ENCODE measurements at places on chromosomes 16 and 17.

DNA sequence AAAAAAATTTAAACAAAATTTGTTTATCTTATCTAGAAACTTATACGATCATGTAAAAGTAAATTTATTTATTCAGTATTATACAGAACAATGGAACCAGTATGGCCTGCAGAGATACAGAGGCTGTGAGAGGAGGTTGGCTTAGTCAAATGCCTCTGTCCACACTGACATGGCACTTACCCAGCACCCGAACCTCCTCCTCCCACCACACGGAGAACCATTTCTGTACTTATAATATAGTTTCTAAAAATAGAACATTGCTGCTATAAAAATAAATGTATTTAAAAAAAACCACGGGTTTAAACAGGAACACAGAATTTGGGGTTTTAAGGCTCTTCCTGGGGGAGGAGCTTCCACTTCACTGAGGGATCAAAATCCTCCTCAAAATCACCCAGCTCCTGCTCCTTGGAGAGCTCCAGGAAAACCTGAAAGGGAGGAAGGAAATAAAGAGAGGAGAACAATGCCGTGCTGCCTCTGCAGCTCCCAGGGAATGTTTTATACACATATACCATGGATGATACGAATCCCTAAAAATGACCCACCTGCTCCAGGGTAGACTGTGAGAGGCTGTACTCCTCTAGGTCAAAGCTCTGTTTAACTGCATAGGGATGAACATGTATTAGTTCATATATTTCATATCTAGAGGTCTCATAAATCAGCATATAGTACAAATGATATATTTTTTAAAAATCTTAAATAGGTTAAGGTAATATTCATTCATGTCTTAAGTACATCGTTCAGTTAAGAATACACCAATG is 87.3 kb downstream of the ABCA8 start:
- no peak for DNase-seq

DNA sequence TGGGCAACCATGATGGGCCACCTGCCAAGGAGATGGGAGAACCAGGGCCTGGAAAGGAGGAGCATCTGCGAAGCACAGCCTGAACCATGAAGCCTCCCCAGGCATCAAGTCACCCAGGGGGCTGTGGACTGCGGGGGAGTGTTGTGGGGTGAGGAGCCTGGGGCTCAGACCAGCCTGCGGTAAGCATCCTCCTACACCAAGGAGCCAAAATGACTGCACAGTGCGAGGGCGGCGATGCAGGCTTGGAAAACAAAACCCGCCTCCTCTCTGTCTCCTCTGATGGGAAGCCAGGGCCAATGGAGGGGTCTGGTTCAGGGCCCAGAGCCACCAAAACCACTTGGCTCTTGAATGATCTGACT is 18.1 kb upstream of the MAF start:
- DNase-seq, result no peak

GRCh38 chr16:57167538-57167937 is 18.3 kb downstream of the PSME3IP1 start:
- DNase-seq, result no peak

- DNase-seq, result no peak
Observed at GRCh38 chr17:82229698-82230608, 1.1 kb downstream of the SLC16A3 start.

DNA sequence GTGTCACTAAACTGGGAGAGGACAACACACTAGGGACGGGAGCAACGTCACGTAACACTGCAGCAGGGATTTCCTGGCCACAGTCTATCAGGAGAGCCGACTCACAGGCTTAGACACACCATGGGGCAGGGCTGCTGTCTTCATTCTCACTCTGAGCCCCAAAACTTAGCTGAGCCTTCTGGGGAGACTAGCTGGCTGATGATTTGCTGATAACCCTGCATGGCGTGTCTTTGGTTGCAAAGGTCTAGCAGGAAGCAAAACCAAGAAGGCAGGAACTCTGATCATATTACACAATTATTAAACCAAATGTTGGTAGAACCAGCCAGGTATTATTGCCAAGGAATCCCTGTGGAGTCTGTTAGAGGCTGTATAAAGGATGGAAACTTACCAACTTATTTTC is 345.0 kb downstream of the SLC39A11 start:
- DNase-seq, result no peak

DNA sequence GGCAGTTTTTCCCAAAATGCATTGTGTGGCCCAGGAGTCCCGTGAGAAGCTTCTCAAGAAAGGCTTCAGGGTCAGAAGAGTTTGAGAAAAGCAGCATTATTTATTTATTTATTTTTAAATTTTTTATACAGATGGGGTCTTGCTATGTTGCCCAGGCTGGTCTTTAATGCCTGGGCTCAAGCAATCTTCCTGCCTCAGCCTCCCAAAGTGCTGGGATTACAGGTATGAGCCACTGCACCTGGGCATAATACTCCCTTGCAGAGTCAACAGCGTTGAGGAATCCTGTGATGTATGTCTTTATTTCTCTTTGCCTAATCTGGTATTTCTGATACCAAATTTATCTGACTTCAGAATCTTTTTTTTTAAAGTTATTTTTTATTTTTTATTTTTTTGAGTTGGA is 15.2 kb downstream of the LAT start:
- DNase-seq, result no peak

GRCh38 chr16:70728150-70728549 is 42.3 kb upstream of the MTSS2 start:
- no peak for DNase-seq

DNA sequence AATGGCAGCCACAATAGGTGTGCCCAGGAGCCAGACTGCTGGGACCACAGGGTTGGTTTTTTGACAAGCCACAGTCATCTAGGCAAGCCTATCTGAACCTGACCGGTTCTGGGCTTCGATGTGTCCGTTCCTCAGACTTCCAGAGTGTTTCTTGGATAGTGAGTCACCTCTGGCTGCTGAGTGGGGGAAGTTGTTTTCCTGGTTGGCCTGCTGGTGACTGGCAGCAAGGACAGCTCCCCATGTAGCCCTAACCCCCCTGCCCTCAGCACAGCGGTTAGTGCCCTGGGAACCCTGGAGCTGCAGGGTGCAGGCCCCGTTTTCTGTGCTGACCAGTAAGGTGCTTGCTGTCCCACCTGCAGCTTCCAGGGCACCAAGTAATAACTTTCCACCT is 65.5 kb downstream of the PLD6 start:
- no peak for DNase-seq

- no peak for DNase-seq
Observed at GRCh38 chr16:51125992-51126391, 25.1 kb downstream of the SALL1 start.

DNA sequence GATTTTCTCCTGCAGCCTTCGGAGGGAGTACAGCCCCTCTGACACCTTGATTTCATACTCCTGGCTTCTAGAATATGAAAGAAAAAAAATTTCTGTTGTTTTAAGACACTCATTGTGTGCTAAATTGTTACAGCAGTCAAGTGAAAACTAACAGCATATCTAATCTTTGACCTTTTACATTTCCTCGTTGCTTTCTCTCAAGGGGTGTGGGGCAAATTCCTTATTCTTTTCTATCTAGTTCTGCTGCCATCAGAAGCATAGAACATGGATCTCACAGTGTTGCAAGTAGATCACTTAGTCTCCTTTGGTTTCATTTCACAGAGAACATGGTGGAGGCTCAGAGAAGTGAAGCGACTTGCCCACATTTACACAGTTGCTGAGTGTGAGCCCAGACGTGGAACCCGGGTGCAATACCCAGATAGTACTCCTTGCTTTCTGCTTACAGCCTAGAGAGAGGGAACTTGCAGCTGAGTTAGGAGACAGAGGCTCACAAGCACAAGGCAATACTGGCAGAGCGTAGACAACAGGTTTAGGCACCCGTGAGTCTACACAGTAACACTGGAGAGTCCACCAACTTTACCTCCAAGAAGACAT is 28.7 kb upstream of the MMD start:
- DNase-seq, result no peak

- DNase-seq, result no peak
Observed at GRCh38 chr16:79899716-79900115, 299.2 kb upstream of the MAF start.

- DNase-seq, result no peak
Observed at GRCh38 chr17:33192951-33193911, 99.9 kb downstream of the ASIC2 start.

- no peak for DNase-seq
Observed at GRCh38 chr17:18039535-18040260, 490 bp downstream of the GID4 start.

DNA sequence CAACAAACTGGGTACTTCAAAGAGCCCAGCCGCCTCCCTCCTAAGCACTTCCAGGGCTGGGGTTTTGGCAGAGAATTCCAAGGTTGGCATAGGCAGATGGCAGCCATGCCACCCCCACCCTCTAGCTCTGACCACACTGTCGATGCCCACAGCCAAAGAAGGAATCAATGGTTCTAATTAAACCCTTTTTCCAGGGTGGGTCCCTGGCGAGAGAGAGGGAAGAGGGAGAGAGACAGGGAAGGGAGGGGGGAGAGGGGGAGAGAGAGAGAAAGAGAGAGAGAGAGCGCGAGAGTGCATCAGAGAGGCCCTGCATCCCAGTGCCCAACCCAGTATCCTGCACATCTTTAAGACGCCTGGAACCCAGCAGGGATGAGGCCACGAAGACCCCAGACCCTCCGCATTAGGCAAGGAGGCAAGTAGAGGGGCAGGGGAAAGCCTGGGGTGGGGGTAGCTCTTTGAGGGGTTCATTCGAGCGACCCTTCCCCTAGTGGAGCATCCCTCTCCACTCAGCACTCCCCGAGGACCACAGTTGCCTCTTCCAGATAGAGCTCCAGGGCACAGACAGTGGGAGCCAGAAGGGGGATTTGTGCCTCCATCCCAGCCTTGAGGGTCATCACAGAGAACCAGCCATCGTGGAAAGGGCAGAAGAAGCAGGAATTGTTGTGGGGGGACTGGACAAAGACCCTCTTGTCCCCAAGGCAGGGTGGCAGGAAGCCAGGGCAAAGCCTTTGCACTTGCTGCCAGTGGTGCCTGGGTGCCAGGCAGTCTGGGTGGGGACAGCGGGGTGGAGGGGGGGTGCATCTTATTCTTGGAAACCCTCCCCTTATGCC is 2.6 kb downstream of the SRCIN1 start:
- DNase-seq, result no peak

GRCh38 chr16:9407206-9407758 is 315.8 kb downstream of the HAPSTR1 start:
- DNase-seq, result no peak

GRCh38 chr17:21228111-21228510 is 14.2 kb upstream of the TMEM11 start:
- no peak for DNase-seq

DNA sequence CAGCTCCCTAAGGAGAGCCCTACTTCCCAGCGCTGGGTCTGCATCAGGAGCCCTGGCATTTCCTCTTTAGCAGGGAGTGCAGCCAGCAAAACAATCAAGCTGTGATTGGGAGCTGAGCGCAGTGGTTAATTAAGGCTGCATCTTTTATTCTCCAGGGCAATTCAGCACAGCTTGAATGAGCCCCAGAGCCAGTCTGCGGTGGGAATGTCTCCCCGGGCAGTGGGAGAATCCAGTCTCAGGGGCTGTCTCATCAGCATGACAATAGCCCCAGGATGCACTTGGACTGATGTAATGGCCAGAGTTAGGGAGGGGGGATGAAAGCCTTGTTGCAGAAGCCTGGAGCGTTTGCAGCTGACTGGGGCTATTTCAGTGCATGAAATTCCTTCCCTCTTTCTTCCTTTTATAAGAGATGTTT is 292.6 kb upstream of the SOX9 start:
- DNase-seq, result no peak

GRCh38 chr17:8062807-8063483 is 24.1 kb downstream of the ALOX15B start:
- DNase-seq, result no peak

- DNase-seq, result no peak
Observed at GRCh38 chr16:78961464-78961863, 639.1 kb downstream of the MAF start.

DNA sequence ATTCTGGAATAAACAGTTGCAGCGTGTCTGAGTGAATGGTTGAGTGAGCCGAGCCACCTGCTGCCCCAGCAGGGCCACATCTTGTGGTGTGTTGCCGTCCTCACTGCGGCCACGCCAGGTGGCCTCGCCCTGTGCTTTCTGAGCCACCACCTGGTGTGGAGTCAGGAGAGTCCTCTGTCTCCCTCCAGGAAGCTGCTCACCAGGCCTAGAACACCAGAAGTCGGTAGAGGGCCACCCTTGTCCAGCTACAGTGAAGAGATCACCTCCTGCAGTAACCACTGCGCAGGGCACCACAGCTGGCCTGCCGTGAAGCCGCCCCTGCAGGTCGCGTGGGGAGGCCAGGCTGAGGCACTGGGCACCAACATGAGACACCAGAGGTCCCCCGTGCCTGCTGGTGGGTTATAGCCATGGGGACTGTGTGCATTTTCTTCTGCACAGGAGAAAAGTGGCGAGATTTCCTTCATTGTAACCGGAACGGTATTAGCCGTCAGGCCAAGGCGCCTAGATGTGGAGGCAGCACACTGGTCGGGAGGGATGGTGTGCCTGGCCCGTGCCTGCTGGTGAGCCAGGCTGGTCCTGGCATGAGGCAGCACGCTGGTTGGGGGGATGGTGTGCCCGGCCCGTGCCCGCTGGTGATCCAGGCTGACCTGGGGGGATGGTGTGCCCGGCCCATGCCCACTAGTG is 28.9 kb upstream of the FOXK2 start:
- DNase-seq, result no peak

DNA sequence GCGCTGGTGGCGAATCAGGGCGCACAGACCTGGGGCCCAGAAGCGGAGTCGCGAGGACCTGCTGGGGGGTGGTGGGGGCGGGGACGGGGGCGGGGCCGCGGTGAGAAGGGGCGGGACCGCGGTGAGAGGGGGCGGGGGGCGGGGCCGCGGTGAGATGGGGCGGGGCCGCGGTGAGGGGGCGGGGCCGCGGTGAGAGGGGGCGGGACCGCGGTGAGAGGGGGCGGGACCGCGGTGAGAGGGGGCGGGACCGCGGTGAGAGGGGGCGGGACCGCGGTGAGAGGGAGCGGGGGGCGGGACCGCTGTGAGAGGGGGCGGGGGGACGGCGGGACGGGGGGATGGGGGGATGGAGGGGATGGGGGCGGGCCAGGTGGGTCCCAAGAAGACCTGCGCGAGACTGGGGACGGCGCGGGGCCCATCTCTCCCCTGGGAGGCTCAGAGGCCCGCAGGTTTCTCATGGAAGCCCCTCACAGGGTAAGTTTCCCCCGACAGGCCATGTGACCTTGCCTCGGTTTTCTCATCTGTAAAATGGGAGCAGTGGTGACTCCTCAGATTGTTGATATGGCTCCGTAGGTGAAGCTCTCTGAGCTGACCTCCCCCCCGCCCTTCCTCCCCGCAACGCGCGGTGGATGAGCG is 28.6 kb upstream of the DBNDD1 start:
- DNase-seq, result no peak

DNA sequence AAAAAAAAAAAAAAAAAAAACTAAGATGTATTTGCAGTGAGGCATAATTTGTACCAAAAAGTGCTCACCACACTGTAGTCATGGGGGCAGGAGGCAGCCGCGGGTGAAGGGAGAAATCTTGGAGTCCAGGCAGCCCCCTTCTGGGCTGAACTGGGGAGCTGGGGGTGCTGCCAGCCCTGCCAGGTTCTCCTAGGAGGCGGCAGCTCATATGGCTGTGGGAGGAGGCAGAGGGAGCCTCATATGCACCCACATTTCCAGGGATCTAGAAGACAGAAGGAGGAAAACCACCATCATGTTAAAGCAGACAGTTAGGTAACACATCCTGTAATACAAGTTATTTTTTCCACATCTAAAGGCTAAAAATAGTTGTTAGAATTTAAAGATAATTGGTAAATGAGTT is 16.3 kb downstream of the MAPT start:
- no peak for DNase-seq

GRCh38 chr16:28837672-28838557 is 8.2 kb downstream of the TUFM start:
- DNase-seq, result no peak
